Activated CD4-positive, alpha-beta T cell treated with anti-CD3 and anti-CD28 coated beads, Interleukin-2, amount 10 ng/mL, durations not matched to agents 7 days and 5 days (primary cell): ENCODE measurements at places on chromosomes 6 and 20. TPM values are rescaled to one million over a fixed set of nuclear protein-coding genes. Genes with fewer than 3 reads are reported as not detected.

KIF3B gene
- total RNA-seq: 16.1 TPM

DNA sequence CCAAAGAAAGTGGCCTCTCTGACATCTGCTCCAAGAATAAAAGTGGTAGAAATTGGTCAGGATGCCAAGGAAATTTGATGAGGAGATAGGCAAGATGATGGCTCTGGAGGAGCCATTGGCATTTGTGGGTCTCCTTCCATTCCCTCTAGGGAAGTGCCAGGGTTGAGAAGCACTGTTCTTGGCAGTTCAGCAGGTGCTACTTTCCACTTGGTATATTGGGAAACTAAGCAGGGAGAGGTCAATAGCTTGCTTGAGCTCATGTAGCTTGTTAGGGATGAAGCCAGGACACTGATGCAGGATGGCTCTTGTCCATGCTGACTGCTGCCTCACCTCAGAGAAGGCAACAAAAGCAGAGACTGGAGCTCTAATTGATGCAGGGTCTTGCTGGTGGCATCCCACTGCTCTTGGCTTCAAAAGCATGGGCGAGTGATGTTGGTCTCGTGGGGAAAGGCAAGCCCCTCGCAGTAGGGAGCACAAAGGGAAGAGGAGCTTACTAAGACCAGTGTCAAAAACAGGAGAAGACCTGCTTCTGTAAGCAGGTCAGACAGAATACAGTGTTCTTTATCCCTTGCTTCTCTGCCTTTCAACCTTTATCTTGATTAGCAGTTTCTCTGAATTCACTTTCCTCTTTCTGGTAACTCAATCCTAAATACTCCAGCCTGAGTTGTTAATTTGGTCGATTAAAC, 73.1 kb upstream of the RIPOR2 start:
- H3K4me3 ChIP-seq: peak overlapping the region; percentile 20
- peaks cover 24% of the 10 kb centered on the region for H3K36me3 ChIP-seq
- no peak for DNase-seq
- H3K27ac ChIP-seq: peak overlapping the region; percentile 82
- H3K27me3 ChIP-seq: no peaks in the 10 kb centered on the region

DNA sequence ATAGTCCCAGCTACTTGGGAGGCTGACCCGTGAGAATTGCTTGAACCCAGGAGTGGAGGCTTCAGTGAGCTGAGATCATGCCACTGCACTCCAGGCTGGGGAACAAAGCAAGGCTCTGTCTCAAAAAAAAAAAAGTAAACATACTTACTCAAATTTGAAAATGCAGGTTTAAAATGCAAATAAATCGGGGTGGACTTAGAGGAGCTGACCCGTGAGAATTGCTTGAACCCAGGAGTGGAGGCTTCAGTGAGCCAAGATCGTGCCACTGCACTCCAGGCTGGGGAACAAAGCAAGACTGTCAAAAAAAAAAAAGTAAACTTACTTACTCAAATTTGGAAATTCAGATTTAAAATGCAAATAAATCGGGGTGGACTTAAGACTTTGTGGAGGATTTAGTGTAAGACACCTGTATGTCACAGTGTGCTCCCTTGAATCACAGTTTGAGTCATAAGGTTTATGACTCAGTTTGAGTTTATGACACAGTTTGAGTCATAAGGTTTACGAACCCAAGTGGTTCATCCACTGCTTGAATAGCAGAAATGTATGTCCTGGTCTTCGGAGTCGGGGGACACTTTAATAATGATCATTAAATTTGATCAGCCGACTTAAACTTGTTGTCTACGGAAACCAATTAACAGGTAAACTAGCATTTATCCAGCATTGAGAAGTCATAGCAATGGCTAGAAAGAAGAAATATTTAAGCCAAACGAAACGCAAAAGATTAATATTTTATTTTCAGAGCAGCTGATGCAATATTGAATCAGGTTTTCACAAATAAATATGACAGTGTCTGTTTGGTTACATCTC, 6.8 kb upstream of the MRPS10 start:
- H3K27me3 ChIP-seq: no peaks in the 10 kb centered on the region
- no peak overlapping the region for H3K27ac ChIP-seq
- DNase-seq: no peak
- H3K4me3 ChIP-seq: no peak overlapping the region

DNA sequence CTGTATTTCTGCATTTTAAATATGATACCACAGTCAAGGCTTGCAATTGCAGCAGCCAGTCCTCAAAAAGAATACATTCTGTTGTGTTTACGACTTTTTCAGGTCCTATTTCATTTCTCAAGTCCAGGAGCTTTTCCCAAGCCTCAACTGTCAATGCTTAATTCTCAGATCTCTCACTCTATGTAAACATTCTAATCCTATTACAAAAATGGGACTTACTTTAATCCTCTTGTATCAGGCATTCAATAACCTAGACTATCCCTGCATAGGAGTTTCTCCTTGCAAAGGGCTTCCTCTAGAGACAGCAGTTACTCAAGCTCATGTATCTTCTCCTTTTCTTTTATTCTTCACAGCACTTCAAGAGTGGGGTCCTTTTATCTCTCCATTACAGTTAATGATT, 1293.0 kb downstream of the GRIK2 start:
- no peaks in the 10 kb centered on the region for H3K4me1 ChIP-seq
- DNase-seq: no peak
- H3K27me3 ChIP-seq: no peaks in the 10 kb centered on the region

- peak overlapping the region; percentile 76 for H3K4me3 ChIP-seq
- H3K27me3 ChIP-seq: no peaks in the 10 kb centered on the region
- peak overlapping the region; percentile 97 for H3K27ac ChIP-seq
- peaks cover 83% of the 10 kb centered on the region for H3K4me1 ChIP-seq
- peaks cover 25% of the 10 kb centered on the region for H3K36me3 ChIP-seq
Observed at GRCh38 chr20:3811467-3812258, 8.7 kb upstream of the AP5S1 start.

RIN2 gene
- total RNA-seq: not detected

DNA sequence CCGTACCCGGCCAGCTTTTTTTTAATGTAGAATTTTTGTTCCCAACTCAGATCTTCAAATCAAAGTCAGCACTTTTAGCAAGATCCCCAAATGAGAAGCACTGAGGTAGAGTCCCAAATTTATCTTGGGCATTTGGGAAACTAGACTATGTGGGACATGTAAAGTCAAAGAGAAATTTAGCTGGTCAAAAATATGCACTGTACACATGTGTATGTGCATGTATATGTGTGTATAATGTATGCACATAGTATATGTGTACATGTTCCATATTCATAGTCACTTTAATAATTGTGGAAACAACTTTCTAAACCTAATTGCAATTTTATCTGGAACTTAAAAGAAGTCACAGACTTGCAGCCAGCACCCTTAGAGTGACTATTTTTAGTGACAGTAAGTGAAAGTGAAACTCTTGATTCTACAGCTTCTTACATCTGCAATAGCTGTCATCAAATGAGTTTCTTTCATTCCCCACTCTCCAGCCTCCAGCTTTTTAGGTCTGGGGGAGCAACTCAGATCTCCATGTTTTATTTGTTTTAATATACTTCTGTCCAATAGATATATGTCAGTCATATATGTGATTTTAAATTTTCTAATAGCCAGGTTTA, 53.6 kb downstream of the CDC40 start:
- DNase-seq: peak; percentile 32
- peaks cover 28% of the 10 kb centered on the region for H3K36me3 ChIP-seq
- H3K4me3 ChIP-seq: peak overlapping the region; percentile 25
- H3K27ac ChIP-seq: peak overlapping the region; percentile 79
- no peaks in the 10 kb centered on the region for H3K27me3 ChIP-seq

CCN6 gene
- total RNA-seq: not detected

GRCh38 chr20:34569598-34569997, 11.1 kb downstream of the MAP1LC3A start:
- no peaks in the 10 kb centered on the region for H3K27me3 ChIP-seq
- no peak overlapping the region for H3K4me3 ChIP-seq
- no peak for DNase-seq
- H3K36me3 ChIP-seq: peaks cover 1% of the 10 kb centered on the region

- H3K27me3 ChIP-seq: peaks cover 79% of the 10 kb centered on the region
- no peak overlapping the region for H3K27ac ChIP-seq
- no peak overlapping the region for H3K4me3 ChIP-seq
- no peaks in the 10 kb centered on the region for H3K36me3 ChIP-seq
- DNase-seq: no peak
Observed at GRCh38 chr6:2543321-2543720, 207.4 kb downstream of the MYLK4 start.

TFEB gene
- 12.5 TPM for total RNA-seq

AIF1 gene
- total RNA-seq: 54.2 TPM

GRIK2 gene
- total RNA-seq: not detected

DNA sequence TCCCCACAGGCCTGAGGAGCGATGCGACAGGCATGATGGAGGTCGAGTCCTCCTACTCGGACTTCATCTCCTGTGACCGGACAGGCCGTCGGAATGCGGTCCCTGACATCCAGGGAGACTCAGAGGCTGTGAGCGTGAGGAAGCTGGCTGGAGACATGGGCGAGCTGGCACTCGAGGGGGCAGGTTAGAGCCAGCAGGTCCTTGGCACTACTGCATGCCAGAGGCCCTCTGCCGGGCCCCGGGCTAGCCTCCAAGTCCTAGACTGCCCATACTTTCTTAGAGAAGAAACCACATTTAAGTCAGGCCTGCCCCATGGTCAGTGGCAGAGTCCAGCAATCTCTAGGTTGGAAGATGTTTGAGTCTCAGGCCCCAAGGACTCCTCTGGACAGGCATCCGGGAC, 32.1 kb downstream of the PKIG start:
- DNase-seq: no peak
- H3K27ac ChIP-seq: peak overlapping the region; percentile 89
- H3K27me3 ChIP-seq: no peaks in the 10 kb centered on the region
- peaks cover 65% of the 10 kb centered on the region for H3K4me1 ChIP-seq
- H3K36me3 ChIP-seq: peaks cover 34% of the 10 kb centered on the region

- H3K27me3 ChIP-seq: no peaks in the 10 kb centered on the region
- H3K4me3 ChIP-seq: peak overlapping the region; percentile 79
- H3K4me1 ChIP-seq: peaks cover 37% of the 10 kb centered on the region
- H3K27ac ChIP-seq: peak overlapping the region; percentile 41
Observed at GRCh38 chr6:41733360-41733706, 2.1 kb downstream of the TFEB start.

TREM1 gene
- 0.40 TPM for total RNA-seq

DNA sequence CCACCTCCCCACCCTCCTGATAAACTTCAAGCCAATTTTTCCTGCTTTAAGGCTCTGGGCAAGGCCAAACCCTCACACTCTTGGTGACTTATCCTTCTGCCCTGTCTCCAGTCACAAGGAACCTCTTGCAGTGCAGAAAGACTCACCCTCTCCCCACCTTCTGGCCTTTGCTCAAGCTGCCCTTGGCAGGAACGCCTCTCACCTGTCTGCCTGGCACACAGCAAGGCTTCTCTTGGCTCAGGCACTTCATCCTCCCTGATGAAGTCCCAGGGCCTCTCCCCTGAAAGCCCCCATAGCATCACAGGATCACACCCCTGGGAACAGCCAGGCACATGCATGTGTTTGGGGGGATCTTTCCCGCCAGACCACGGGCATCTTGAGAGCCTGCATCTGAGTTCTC, 68.8 kb upstream of the NNAT start:
- DNase-seq: no peak
- no peaks in the 10 kb centered on the region for H3K36me3 ChIP-seq
- H3K27ac ChIP-seq: no peak overlapping the region

ASIP gene
- not detected for total RNA-seq

- peaks cover 23% of the 10 kb centered on the region for H3K4me1 ChIP-seq
- H3K27ac ChIP-seq: no peak overlapping the region
- no peak overlapping the region for H3K4me3 ChIP-seq
- peaks cover 6% of the 10 kb centered on the region for H3K27me3 ChIP-seq
- no peak for DNase-seq
Observed at GRCh38 chr6:163408352-163408991, 6.0 kb upstream of the QKI start.

DNA sequence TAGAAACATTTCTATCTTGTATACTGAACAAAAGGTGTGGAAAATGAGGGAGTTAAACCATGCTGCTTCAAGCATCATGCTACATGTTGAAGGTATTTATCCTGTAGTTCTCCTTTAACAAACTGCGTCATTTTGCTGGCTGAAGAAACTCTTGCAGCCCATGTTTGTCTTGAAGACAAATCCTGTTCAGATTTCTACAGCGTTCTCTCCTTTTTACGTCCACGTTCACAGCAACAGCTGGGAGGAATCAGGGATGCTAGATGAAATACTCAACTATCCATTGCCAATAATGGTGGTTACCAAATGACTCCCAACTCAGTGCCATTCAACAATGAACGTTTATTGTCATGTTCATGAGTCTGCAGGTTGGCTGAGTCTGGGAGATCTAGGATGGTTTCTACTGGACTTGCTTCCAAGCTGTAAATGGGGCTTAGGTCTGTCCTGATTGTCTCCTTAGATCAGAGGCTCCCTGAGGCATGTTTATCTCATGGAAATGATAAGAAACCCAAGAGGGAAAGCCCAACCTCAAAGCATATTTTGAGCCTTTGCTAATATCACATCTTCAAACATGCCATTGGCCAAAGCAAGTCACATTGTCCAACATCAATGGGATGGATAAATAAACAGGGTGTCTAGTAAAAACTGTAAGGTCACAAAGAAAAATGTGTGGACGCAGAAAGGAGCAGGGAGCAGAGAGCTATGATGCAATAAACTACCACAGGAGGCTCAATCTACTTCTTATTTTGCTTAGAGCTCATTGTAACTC, 2.7 kb upstream of the PLCB1 start:
- peaks cover 10% of the 10 kb centered on the region for H3K4me1 ChIP-seq
- H3K36me3 ChIP-seq: no peaks in the 10 kb centered on the region
- no peak overlapping the region for H3K4me3 ChIP-seq
- H3K27me3 ChIP-seq: peaks cover 58% of the 10 kb centered on the region

USP49 gene
- total RNA-seq: 6.3 TPM

DNA sequence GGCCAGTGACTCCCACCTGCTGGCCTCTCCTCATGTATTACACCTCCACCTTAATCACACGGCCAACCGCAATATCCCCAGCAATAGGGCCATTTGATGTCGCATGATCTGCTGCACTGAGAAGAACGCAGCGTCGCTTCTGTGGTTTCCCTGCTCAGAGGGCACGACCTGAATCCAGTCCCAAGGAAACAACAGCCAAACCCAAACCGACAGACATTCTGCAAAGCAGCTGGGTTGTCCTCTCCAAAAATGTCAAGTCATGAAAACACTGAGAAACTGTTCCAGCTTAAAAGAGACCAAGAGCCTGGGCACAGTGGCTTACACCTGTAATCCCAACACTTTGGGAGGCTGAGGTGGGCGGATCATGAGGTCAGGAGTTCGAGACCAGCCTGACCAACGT, 7.5 kb upstream of the BPI start:
- H3K27ac ChIP-seq: no peak overlapping the region
- H3K4me1 ChIP-seq: no peaks in the 10 kb centered on the region
- DNase-seq: no peak

DNA sequence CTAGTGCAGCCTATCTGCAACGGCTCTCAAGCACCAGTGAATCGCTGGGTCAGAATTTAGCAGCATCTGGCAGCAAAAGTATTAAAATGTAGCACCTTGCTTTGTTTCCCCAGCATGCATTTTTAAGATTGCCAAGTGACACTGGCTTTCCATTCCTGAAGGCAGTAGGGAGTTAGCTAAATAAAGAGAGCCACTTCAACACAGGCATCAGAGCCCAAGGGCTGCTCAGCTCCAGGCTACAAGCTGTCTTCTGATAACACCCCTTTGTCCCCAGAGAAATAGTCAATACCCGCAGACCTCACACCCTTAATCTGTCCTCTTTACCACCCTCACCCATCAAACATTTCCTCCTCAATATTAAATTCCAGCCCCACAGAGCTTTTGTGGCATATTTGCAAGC, 19.7 kb upstream of the MDFI start:
- no peak for DNase-seq
- H3K27ac ChIP-seq: no peak overlapping the region
- no peak overlapping the region for H3K4me3 ChIP-seq

- DNase-seq: no peak
- peaks cover 2% of the 10 kb centered on the region for H3K27me3 ChIP-seq
- H3K36me3 ChIP-seq: no peaks in the 10 kb centered on the region
- H3K4me3 ChIP-seq: no peak overlapping the region
- no peaks in the 10 kb centered on the region for H3K4me1 ChIP-seq
- H3K27ac ChIP-seq: no peak overlapping the region
Observed at GRCh38 chr20:46264391-46265266, 43.7 kb downstream of the CDH22 start.
